H7 (cell line): ENCODE measurements at places on chromosomes 4 and X.

DNA sequence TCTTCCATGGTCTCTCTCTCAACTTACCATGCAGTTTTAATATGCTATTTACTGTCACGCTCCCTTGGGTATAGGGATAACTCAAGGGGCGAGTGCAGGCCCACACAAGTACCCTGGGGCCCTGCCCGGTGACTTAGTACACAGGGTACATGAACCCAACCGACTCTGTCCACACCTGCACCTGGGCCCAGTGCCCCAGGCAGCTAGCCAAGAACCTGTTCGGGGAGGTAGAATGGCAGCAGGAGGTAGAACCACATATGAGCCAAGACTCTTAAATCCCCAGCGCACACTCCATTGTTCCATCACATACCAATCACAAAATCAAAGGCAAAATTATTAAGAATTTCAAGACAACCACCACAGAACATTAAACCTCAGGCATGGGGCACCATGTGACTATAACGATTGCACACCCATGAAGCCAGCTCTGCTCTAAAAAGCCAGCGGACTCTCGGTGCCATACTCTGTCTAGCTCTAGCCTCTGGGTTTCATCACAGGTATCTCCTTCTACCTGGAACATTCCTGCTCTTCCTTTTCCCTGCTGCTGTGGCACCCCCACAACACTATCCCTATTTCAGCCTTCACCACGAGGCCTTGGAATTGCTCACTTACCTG is 14.6 kb downstream of the PHF8 start:
- no peak for DNase-seq

GRCh38 chr4:147057611-147058190 is 112.0 kb upstream of the TTC29 start:
- DNase-seq, result no peak

- DNase-seq, result no peak
These were observed 577.6 kb downstream of the TECRL start for GRCh38 chr4:63831590-63832155.

- DNase-seq, result no peak
These were observed 225.1 kb downstream of the NR3C2 start for GRCh38 chr4:148216866-148217814.

DNA sequence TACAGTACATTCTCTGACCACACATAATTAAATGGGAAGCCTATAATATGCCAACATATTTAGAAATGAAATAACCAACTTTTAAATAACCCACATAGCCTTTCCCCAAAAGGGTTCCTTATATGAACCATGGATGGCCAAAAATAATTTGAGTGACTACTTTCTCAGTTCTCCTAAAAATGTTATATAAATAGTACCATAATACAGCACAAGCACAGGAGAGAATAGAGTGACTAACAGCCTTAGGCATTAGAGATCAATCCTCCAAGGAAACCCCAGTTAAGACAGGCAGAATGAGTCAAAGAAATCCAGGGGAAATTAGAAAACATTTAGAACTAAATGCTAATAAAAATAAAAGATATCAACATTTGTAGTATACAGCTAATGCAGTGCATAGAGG is 50.2 kb downstream of the ANKRD17 start:
- no peak for DNase-seq
